ENCODE measurements at places on chromosomes 7 and 10.

- no peak for DNase-seq
Measured at GRCh38 chr7:140673063-140673773, 473 bp downstream of the ADCK2 start.

GRCh38 chr7:19853261-19853832 is 79.9 kb upstream of the TMEM196 start:
- no peak for DNase-seq

GRCh38 chr7:82441669-82442478 is 1.7 kb downstream of the CACNA2D1 start:
- DNase-seq = no peak

DNA sequence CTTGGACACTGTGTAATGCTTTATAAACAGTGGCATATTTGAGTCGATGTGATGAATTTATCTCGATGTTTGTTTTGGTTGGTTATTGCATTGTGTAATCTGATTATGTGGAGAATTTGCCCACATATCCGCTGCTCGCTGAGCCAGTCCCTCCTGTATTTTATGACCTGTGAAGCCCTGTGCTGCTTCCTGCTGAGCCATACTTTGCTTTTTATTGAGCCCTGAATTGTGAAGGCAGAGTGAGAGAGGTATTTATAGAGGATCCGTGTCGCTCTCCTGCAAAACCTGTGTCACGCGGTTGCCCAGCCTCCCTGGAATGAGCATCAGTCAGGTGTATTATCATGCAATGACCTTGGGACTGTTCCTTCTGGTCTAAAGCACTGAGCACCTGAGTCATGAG is 253.7 kb downstream of the ARHGAP21 start:
- DNase-seq = no peak

DNA sequence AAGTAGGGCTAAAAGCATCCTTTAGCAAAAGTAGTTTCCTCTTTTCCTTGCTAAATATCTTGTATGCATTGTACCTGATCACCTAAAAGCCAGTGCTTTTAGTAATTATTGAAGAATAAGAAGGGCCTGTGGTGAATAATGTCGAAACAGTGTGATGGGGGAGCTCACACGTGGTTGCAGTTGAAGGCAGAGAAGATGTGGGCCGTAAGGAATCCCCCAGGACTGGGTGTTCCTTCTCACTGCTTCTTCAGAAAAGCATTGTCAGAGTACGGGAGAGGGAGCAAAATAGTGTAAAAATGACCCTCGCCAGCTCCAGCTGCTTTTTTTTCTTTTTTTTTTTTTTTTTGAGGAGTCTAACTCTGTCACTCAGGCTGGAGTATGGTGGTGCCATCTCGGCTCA is 201.1 kb downstream of the NSUN6 start:
- no peak for DNase-seq

GRCh38 chr10:122208571-122209430 is 62.3 kb upstream of the BTBD16 start:
- DNase-seq = no peak

GRCh38 chr10:99551616-99552015 is 18.9 kb downstream of the NKX2-3 start:
- no peak for DNase-seq

GRCh38 chr10:69182005-69182404 is 2.0 kb downstream of the SUPV3L1 start:
- no peak for DNase-seq

DNA sequence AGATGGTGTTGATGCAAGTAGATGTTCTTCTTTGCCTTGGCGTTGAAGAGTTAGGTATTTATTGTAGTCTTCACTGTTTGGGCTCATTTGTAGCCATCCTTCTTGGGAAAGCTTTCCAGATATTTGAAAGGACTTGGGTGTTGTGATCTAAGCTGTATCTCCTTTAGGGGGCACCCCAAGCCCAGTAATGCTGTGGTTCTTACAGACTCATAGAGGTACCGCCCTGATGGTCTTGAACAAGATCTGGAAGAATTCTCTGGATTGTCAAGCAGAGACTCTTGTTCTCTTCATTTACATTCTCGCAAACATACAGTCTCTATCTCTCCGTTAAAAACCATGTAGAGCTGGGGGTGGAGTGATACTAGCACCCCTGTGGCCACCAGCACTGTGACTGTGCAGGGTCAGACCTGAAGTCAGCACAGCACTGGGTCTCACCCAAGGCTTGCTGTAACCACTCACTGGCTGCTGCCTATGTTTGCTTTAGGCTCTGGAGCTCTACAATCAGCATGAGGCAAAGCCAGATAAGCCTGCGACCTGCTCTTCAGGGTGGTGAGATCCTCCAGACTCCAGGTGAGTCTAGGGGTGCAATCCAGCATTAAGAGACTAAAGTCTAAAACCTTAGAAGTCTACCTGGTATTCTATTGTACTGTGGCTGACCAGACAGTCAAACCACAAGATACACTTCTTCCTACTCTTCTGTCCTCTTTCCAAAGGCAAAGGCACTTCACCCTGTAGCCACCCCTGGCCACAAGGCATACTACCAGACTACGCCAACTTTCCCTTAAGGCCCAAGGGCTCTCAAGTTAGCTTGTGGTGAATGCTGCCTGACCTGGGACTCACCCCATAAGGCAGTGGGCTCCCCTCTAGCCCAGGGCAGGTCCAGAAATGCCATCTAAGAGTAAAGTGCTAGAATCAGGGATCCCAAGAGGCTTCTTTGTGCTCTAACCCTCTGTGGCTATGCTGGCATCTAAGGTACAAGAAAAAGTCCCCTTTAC is 209.7 kb upstream of the TMEM196 start:
- peak; percentile 87 for DNase-seq

- no peak for DNase-seq
Measured at GRCh38 chr7:15239801-15240200, 322.0 kb downstream of the AGMO start.

- no peak for DNase-seq
Measured at GRCh38 chr10:44516891-44517290, 132.0 kb upstream of the CXCL12 start.

DNA sequence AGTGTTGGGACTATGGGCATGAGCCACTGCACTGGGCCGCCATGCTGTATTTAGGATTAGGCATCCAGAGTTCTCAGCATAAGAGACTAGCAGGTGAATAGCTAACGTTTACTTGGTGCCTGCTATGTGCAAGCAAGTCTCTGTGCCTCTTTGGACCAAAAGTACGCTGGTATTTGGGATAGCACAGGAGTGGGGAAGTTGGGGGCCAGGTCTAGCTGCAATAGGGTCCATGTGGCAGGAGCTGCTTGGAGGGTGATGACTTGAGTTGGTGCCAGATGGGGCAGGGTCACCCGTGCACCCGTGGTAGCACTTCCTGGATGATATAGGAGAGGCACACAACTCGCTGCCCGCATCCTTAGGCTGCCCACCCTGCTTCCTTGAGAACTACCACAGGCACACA is 22.4 kb downstream of the NACAD start:
- DNase-seq = no peak

DNA sequence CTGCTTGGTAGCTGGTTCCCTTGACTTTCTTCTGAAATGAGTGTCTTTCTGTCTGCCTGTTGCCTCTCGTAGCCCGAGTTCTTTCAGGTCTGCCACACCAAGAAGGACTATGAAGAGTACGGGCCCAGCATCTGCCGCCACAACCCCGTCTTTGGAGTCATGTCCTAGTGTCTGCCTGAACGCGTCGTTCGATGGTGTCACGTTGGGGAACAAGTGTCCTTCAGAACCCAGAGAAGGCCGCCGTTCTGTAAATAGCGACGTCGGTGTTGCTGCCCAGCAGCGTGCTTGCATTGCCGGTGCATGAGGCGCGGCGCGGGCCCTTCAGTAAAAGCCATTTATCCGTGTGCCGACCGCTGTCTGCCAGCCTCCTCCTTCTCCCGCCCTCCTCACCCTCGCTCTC is 94.8 kb downstream of the ACTR3B start:
- DNase-seq = no peak

- DNase-seq = no peak
Measured at GRCh38 chr10:26221541-26221940, 5.0 kb downstream of the GAD2 start.

- peak; percentile 83 for DNase-seq
Measured at GRCh38 chr10:97882142-97883091, 32.8 kb downstream of the GOLGA7B start.

Data from brain microvascular endothelial cell (primary cell).